ENCODE measurements at places on chromosomes 7 and 10.

GRCh38 chr7:50502001-50502684 lies 52.0 kb upstream of the FIGNL1 start:
- no peak for DNase-seq

GRCh38 chr10:17616403-17617030 lies 657 bp downstream of the HACD1 start:
- DNase-seq: peak; percentile 79

DNA sequence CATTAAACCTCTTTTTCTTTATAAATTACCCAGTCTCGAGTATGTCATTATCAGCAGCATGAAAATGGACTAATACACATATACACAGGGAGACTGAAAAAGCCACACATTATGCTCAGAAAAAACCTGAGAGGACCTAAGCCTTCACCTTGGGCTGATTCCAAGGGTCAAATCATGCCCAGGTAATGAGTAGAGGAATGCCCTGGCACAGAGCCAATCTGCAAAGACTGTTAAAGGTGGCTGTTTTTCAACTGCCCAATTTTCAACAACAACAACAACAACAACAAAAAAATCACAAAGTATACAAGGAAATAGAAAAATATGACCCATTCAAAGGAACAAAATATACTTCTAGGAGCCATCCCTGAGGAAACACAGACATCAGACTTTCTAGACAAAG lies 220.2 kb upstream of the TBX20 start:
- DNase-seq: no peak

DNA sequence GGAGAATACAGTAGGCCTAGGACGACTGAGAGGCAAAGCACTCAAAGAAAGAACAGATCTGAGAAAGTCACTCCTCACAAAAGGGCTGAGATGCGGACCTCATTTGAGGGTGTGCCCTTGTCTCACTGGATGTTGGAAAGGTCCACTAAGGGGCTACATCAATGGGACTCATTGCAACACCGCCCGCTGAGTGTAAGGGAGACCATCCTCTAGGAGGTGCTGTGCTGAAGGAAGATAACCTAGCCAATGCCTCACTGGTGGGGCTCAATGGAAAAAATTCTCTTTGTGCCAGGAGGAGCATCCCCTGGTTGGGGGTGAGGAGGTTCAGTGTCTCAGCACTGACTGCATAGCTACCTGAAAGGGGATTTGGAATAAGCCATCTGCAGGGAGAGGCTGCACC lies 758.7 kb upstream of the CELF2 start:
- no peak for DNase-seq

GRCh38 chr7:101899616-101900015 lies 82.2 kb downstream of the CUX1 start:
- DNase-seq: no peak

- DNase-seq: no peak
Measured at GRCh38 chr7:40549372-40550039, 414.7 kb downstream of the SUGCT start.

GRCh38 chr10:103676058-103676785 lies 179.2 kb downstream of the SH3PXD2A start:
- DNase-seq: no peak

- no peak for DNase-seq
Measured at GRCh38 chr10:89454561-89455347, 40.4 kb downstream of the IFIT5 start.

- DNase-seq: no peak
Measured at GRCh38 chr7:104960741-104961448, 53.1 kb upstream of the KMT2E start.

GRCh38 chr10:50874723-50875122 lies 10.7 kb downstream of the A1CF start:
- no peak for DNase-seq

GRCh38 chr7:57437581-57437980 lies 12.4 kb upstream of the ZNF716 start:
- DNase-seq: no peak

GRCh38 chr10:101305320-101306241 lies 48.4 kb upstream of the BTRC start:
- DNase-seq: no peak

- DNase-seq: no peak
Measured at GRCh38 chr7:106623853-106624252, 37.1 kb downstream of the CCDC71L start.

- no peak for DNase-seq
Measured at GRCh38 chr7:150845421-150845861, 6.9 kb upstream of the AOC1 start.

DNA sequence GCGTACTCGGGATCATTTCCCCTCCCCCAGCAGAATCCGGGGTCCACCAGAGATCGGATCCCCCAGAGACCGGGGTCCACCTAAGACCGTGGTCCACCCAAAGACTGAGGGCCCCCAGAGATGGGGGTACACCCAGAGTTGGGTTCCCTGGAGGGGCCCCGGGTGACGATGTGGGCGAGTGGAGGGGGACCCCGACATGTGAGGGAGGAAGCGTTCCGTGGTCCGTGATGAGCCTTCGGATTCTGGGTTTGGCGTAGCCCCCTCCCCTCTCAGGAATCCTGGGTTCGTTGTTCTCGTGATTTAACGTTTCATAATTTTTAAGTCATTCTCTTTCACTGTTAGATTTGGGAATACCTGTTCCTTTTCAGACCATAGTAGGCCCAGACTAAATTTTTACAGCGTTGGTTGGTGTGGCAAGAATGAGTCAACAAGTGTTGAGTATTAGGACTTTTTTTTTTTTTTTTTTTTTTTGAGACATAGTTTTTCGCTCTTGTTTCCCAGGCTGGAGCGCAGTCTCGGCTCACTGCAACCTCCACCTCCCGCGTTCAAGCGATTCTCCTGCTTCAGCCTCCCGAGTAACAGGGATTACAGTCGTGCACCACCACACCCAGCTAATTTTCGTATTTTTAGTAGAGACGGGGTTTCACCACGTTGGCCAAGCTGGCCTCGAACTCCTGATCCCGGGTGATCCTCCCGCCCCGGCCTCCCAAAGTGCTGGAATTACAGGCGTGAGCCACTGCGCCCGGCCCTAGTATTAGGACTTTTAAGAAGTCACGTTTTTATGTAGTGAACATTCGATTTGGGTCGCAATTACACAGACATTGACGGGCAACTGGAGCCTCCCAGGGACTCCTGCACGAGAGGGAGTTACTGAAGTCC lies 672 bp downstream of the GTPBP4 start:
- DNase-seq: peak; percentile 49

- DNase-seq: no peak
Measured at GRCh38 chr7:2869981-2870380, 25.9 kb upstream of the GNA12 start.

- DNase-seq: no peak
Measured at GRCh38 chr10:110758128-110758765, 113.5 kb upstream of the PDCD4 start.

- DNase-seq: no peak
Measured at GRCh38 chr7:133650487-133651300, 397.8 kb downstream of the EXOC4 start.

DNA sequence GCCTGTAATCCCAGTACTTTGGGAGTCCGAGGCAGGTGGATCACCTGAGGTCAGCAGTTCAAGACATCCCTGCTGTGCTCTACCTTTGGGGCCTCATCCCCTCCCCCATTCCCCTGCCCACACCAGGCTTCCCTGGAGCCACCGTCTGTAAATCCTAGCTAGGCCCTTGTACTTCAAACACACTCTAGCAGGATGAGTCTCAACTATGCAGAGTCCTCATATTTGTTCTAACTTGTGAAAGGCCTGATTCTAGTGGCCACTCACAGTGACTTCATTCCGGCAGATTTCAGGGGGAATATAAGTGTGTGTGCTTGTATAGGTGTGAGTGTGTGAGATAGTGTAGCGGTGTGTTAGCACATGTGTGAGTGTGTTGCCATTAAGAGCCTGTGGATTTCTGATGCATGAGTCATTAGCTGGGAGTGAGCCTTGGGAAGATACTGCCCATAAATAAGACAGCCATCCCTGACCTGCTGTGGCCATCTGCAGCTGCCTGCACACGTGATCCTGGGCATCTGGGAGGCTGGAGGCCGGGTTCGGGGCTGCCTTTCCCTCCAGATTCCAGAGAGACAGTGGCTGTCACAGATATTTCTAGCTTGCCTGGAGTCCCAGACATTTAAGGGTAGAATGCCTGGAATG lies 1.7 kb upstream of the NEURL1 start:
- DNase-seq: no peak

DNA sequence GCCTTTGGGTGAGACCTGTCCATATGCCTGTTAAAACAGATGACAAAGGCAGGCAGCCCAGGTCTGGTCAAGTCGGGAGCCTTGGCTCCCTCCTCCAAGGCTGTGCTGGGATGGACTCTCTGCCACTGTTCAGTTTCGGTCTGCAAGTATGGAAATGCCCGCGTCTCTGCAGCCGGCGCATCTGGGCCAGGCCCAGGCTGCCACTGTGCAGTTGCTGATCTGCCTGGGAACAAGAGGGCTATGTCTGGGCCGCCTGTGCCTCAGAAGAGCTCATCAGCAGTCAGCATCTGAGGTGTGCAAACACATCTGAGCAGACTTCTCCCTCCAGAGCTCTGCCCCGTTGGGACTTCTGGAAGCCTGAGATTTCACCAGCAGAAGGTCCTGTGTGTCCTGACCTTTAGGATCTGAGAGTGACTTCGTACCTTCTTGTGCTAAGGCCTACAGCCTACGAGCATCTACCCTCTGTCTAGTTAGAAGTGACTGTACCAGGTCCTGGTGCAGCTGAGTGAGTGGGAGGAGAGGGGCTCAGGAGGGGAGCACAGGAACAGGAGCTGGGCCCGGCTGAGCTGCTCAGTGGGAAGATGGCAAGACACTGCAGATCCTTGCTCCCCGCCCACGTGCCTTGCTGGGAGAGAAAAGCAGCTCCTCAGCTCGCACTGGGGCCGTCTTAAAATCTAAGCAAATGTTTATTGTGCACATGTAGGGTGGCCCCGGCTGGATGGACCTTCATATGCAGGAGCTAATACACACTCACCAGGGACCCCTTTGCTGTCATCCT lies 50.9 kb downstream of the DOCK1 start:
- no peak for DNase-seq

DNA sequence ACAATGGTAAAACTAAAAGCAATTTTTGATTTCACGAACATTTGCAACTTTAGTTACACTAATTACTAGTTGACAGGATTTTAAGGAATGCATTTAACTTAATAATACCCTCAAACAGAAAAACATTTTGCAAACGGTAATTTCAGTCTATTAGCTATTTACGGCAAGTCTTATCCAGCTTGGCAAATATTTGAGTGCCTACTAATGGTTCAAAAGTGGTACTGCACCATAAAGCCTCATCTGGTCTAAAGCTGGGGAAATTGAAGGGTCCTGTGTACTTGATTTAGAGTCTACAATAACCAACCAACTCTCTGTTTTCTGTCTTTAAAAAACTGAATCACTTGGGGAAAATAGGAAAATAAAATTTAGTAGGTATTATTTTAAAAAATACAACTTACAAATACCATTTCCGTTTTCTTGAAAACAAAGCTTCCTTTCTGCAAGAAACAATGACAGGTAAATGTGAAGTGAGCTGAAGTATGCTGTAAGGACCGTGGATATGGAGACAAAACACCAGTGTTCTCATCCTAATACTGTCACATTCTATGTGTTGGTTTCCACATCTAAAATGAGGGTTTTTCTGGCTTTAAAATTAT lies 142.3 kb downstream of the VPS50 start:
- peak; percentile 18 for DNase-seq

GRCh38 chr7:128912281-128912680 lies 1.8 kb upstream of the KCP start:
- DNase-seq: no peak

- DNase-seq: no peak
Measured at GRCh38 chr10:84163996-84164395, 9.6 kb upstream of the GPR15LG start.

Data from erythroblast (primary cell).